ENCODE measurements at places on chromosomes 7 and 10. TPM values are rescaled to one million over a fixed set of nuclear protein-coding genes. Genes with fewer than 3 reads are reported as not detected.
A peak's percentile ranks its signal among the peaks of the same experiment; 100 is the strongest.

GRCh38 chr10:18159557-18159956 lies 19.3 kb downstream of the CACNB2 start:
- DNase-seq: no peak

DNA sequence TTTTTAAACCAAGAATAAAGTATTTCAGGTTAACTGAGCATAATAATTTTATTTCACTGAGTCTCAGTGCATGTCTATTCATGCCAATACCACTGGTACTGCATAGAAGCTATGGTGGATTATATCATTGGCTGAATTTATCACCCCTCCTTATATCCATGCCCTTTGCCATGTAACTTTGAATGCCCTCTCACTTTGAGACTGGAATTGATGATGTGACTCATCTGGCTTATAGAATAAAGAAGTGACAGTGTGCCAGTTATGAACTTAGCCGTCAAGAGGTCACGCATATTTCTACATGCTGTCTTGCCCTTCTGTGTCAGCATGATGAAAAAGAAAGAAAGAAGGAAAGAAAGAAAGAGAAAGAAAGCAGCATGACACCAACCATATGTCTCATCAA lies 20.7 kb upstream of the ABLIM1 start:
- DNase-seq: no peak

DNA sequence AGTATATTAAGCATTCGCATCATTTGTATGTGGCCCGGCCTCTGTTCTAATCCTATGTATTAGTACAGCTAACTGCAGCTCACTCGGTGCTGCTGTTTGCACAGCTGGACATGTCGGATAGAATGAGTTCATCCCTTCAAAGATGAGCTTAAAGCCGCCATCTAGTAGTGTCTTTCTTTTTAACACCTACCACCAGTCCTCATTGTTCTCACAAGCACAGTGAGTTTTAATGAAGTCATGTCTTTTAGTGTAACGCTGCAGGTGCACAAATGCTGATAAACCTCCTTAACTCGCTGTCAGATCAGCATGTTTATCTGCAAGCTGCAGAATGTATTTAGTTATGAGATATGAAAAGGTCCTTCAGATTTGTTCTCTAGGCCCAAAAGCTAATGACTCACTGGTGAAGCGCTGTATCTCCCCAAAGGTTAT lies 247.5 kb downstream of the MTERF1 start:
- no peak for DNase-seq

GRCh38 chr7:24049296-24049695 lies 234.7 kb upstream of the NPY start:
- DNase-seq: no peak

DNA sequence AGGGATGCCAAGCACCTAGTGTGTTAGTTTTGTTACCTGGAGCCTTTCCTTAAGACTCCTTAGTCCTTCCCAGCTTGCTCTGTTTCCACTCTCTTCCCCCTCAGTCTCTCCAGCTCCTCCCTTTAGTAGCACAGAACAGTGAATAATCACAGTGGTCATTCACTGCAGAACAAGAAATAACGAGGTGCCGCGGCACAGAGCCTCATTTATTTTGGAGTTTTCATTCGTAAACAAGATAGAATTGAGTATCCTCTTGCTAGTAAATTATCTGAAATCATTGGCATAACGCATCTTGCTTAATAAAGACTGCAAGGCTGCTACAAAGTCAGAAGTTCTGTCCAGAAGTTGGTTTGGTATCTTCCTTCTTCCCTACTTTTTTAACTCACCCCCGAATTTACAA lies 129.3 kb upstream of the LANCL2 start:
- DNase-seq: no peak

GRCh38 chr10:13352519-13352918 lies 4.4 kb upstream of the SEPHS1 start:
- no peak for DNase-seq

GRCh38 chr10:5904227-5904626 lies 14.2 kb downstream of the FBH1 start:
- no peak for DNase-seq

- DNase-seq: no peak
Observed at GRCh38 chr7:75033064-75033463, 40.5 kb downstream of the RCC1L start.

DNA sequence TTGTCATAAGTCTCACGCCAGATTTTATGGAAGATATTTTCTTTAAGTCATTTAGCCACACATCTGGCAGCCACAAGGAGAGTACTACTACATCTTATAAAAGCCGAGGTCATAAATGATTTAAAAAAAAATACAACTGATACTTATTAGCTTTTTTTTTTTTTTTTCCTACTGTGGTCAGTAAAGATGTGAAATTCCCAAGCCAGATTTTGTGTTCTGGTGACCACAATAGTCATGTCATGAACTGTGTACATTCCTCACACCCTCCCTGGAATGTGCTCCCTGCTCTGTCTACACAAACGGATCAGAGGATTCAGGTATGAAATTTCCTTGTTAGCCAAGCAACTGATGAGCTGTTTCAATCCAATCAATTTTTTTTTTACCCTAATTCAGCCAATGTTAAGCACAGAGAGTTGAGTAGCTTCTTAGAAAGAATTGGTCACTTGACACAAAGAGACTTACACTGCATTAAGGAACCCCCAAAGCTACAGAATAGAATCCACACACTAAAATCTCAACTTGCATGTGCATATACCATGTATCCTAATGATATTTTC lies 54.7 kb downstream of the CHRM2 start:
- DNase-seq: no peak

- no peak for DNase-seq
Observed at GRCh38 chr7:1192171-1192676, 32.2 kb upstream of the ZFAND2A start.

DNA sequence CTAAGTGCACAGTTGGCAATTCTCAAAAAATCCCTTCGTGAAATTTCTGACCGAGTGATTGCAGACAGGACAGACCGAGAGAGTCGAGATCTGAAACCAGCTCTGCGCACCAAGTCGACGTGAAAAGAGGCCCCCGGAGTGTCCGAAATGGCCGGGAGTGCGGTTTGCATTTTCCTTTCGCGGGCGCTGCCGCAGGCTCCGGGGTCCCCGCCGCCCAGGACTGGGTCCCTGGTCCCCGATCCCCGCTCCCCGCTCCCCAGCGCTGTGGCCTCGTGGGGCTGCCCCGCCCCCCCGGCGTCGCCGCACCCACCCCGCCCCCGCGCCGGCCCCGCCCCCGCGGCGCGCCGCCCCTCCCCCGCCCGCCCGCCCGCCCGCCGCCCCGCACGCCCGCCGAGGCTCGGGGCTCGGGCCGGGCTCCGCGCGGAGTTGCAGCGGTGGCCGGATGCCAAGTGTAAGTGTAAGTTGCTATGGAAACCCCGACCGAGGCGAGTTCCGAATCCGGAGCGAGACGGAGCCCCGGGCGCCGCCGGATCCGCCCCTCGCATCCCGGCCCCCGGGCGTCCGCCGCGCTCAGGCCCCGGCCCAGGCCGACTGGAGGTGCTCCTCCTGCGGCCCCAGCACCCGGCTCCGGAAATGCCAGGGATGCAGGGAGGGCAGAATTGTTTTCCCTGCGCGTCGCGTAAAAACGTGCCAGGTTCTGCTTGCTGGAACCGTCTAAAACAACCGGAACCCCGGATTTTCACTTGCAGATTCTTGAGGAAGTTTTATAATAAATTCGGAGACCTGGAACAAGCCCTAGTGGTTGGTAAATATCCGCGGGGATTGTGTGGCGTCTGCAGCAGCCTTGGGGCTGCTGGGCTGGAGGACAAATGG lies 4.6 kb downstream of the BMI1 start:
- DNase-seq: peak; percentile 78

- DNase-seq: no peak
Observed at GRCh38 chr7:38880035-38880434, 29.0 kb downstream of the VPS41 start.

GRCh38 chr7:120825576-120825975 lies 32.4 kb downstream of the TSPAN12 start:
- no peak for DNase-seq

DNA sequence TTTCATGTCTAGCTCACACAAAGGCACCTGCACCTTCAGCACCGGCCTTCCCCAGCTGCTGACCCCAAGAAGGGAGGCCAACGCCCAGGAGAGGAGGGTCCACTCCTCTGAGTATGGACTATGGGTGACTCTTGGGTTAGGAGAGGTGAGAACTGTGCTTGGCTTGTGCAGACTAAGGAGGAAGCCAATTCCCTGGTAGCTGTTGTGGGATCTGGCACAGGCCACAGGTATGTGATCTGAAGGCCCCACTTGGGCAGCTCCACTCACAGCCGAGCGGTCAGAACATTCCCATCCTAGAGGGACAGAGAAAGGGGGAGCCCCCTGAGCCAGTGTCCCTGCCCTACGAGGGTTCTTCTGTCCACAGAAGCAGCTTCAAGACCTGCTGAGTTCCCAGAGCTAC lies 52.8 kb upstream of the FIGNL1 start:
- DNase-seq: peak; percentile 35

DNA sequence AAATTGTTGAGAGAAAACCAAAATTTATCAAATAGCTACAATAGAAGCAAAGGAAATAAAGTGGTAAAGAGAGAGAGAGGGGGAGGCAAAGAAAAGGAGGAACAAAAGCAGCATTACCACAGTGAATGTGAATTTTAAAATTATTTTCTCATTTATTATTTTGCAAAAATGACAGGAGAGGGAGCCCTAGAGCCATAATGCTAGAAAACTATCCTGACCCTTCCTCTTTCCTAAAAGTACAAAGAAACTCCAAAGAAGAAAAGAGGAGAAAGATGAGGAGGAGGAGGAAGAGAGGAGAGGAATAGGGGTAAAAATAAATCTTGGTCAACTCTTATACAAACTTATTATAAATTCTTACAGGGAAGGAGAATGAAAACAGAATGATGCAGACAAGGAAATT lies 921.5 kb downstream of the NRG3 start:
- DNase-seq: no peak

GRCh38 chr10:31770307-31770902 lies 158.2 kb downstream of the ARHGAP12 start:
- DNase-seq: no peak

- DNase-seq: no peak
Observed at GRCh38 chr10:57846307-57847065, 421.2 kb downstream of the IPMK start.

GRCh38 chr10:23543691-23544380 lies 105.0 kb downstream of the OTUD1 start:
- no peak for DNase-seq

- DNase-seq: no peak
Observed at GRCh38 chr7:157507987-157508386, 171.2 kb downstream of the DNAJB6 start.

DNA sequence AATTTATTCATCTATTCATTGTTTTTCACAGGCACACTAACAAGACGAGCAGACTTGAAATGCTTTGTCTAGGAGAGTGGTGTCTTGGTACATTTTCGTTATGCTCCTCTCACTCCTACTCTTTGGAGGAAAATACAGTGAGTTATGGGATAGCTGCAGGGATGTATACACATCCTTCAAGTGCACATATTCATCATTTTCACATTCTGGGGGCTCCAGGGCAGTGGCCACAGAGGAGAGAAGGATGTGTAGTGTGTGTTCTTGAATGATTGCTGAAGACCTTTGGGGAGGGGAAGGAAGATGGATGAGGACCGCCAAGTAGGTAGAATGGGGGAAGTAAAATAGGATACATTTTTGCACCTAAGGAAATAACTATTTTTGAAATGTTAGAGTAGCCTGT lies 34.8 kb upstream of the ORC5 start:
- no peak for DNase-seq

GRCh38 chr10:69994262-69994661 lies 58.4 kb upstream of the MACROH2A2 start:
- peak; percentile 15 for DNase-seq

DNA sequence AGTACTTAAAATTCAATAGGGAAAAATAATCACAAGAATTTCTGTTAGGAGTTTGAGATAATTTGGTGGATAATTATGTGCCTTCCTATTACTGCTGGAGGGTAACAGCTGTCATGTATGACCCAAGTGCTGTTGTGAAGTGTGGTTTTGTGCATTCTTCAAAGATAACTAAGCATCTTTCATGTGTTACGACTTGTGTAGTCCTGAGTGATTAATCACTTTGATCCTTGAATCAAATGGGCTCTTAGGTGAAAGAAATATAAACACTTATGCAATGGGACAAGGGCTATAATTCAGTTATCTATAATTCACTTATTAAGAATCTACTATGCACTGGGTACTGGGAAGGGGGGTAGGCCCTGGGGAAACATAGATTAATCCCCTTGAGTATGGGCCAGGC lies 89.0 kb downstream of the CH25H start:
- no peak for DNase-seq

DNA sequence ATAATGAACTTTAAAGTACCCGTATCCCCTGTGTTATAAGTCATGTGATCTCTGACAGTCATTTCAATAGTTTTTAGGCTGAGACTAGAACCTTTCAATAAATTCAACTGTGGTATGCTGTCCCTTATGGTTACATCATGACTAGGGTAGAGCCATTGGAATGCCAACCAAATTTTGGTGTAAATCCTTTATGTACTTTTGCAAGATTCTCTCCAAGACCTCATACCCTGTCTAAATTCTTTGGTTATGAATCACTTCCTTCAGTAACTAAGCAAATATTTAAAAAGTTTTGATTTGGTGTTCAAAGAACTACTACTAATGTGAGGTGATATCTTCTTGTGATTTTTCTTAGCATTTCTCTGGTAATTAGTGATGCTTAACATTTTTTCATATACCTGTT lies 20.8 kb upstream of the OR6B1 start:
- DNase-seq: no peak

GRCh38 chr10:86651021-86651471 lies 3.3 kb upstream of the OPN4 start:
- DNase-seq: peak; percentile 8

DNA sequence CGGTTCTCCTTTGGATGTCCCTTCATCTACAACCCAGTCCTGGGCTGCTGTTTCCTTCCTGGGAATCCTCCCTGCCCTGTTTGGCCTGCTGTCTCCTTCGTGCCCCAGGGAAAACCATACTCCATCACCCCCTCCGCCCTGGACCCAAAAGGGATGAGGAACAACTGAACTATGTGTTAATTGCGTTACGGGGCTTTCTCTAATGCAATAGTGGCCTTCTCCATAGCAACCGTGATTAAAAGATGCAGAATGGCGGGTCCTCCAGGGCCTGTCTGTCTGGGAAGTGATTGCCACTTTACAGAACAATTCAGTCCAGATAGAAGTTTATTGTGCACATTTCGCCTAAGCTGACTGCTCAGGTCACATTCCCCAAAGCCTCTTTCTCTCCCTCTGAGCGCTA lies 112.0 kb upstream of the FGFR2 start:
- no peak for DNase-seq

DNA sequence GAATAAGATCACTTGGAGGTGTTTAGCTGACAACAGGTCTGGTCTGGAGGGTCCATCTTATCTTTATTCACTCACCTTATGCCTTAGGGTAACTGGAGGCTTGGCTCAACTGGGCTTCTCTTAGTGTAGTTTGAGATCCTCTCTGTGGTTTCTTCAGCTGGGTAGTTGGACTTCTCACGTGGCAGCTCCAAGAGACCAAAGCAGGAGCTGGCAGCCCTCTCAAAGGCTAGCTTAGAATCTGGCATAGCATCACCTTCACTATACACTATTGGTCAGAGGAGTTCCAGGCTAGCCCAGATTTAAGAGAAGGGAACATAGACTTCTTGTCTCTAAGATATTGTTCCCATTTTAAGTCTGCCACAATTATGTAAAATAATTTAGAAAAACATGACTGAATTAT lies 16.4 kb downstream of the ADK start:
- DNase-seq: no peak

Gene AKR1E2
- total RNA-seq: 14.2 TPM

Gene FKBP9
- 62.9 TPM for total RNA-seq

Gene TEX36
- not detected for total RNA-seq

Gene GPER1
- total RNA-seq: 7.6 TPM

Gene ANKRD2
- total RNA-seq: 0.43 TPM

Gene CCL24
- not detected for total RNA-seq

Gene BTBD16
- total RNA-seq: not detected

Gene MEST
- 11.8 TPM for total RNA-seq

Gene GPC2
- total RNA-seq: under 0.01 TPM

Gene UPK3BL2
- total RNA-seq: 64.0 TPM

Gene ARL4A
- total RNA-seq: 38.5 TPM

All from uterus (tissue), 4 donors.